ENCODE measurements at places on chromosomes 4 and X.

DNA sequence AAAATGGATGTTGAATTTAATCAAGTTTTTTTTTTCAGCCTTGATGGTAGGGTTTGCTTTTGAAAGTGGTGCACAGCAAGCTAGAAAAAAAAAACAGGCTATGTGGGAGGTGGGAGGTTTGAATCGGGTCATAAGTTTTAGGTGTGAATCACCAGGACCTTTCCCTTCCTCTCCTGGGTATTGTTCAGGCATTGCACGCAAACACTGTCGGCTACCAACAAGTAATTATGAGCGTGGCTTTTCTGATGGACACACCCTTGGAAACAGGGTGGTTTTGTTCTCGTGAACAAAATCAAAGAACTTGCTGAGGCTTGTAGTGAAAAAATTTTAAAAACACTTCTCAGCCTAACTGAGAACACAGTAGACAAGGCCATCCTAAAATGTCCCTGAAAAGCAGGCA, 18.1 kb downstream of the PIR start:
- no peak for DNase-seq

DNA sequence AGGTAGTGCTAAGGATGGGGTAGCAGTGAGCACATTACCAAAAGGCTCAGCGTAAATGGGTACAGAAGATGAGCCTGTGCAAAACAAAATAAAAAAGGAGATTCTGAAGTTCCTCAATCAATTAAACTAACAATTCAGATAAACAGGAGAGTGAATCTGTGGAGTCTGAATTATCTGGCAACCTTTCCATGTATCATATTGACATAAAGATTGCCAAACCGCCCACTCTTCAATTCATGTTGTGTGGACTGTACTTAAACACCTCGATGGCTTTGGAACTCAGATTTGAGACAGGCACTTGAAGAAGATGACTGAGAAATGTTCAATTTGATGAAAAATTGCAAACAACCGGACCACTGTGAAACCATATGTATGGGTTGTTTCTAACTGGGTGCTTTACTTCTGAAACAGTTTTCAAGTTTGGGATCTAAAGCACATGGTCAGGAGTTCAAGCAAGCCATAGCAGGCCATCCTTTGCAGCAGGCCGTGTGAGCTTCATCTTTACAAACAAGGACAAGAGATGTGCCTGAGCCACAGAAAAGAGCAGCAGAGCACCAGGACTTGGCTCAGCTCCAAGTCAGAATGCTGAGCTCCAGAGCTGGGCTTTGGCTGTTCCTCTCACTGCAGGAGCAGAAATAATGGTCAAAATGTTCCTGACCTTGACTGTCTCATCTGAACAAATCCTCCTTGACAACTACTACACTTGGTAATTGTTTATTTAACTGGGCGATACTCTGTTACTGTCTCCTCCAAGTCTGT, 108.1 kb downstream of the MGST2 start:
- no peak for DNase-seq

DNA sequence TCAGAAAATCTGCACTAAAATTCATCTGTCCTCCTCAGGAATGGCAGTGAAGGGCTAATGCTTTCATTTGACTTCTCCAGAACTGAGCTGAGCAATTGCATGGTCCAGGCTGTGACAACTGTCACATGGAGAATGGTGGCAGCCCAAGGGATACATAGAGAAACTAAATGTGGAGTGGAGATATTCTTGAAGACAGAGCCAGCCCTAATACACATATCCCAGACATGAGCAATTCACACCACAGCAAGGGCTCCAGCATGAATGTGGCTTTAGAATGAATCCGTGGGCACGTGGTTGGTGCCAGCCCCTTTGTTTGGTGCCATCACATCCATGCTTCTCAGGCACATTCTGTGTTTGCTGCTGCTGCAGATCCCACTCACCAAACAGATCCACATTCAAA, 121.6 kb upstream of the MXRA5 start:
- no peak for DNase-seq

- DNase-seq, result no peak
Observed at GRCh38 chr4:123109139-123109538, 186.7 kb upstream of the NUDT6 start.

DNA sequence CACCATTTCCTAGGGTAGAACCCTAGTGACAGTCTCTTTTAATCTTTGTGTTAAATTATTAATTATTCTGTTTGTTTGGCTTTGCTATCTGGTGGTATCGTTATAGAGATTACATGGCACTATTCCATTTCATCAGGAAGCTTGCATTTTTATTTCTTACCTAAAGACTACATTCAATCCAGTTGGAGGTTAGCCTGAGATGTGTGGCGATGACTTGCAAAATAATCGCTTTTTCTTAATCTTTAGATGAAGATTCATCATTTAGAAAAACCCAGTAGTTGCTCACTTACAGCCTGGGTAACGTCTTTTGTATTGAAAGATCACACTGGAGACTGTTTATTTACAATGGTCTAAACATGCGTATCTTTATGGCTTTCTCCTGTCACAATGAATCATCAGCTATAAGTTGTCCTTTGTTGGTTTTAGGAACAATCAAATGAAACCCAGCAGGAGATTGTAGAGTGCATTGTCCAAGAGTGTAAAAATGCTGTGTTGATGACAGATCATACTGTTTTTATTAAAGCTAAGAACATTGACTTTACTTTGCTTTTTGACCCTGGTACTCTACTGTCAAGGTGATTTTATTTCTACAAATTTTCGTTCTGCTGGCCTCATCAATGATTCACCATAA, 281.7 kb upstream of the PITX2 start:
- no peak for DNase-seq

DNA sequence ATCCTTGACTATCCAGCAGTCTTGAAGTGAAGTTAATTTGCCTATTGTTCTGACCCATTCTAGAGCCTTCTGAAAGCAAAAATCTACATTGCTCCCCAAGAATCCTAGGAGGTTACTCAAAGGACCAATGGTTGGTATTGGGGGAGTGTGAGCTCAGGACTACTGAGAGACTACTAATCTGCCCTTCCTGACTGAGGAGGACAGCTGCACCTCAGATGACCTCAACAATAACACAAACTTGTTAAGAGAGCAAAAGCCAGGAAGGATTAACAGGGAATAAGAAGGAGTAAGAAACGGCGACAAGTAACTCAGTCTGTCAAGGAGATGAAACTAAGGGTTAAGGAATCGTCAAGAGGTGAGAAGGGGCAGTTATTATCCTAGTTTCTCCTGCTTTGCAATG, 43.4 kb downstream of the IDS start:
- DNase-seq, result no peak

GRCh38 chr4:105600951-105601350, 48.5 kb downstream of the ARHGEF38 start:
- DNase-seq, result no peak

DNA sequence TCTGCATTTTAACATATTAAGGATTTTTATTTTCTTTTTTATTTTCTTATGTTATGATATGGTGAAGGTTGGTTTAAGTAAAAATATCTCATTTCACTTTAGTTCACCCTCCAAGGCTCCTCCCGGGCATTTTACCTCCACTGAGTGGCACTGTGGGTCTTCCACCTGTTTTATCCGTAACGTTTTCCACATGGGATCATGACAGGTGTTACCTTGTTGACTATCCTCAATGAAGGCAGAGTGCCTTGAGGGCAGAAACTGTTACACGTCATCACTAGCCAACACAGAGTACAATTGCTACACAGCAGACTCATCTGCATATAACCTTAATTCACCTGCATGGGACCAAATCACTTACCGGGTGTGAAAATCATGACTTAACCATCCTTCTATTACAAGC, 105.8 kb downstream of the GEMIN8 start:
- DNase-seq, result no peak

GRCh38 chr4:53704329-53704728, 113.0 kb upstream of the LNX1 start:
- DNase-seq, result no peak

DNA sequence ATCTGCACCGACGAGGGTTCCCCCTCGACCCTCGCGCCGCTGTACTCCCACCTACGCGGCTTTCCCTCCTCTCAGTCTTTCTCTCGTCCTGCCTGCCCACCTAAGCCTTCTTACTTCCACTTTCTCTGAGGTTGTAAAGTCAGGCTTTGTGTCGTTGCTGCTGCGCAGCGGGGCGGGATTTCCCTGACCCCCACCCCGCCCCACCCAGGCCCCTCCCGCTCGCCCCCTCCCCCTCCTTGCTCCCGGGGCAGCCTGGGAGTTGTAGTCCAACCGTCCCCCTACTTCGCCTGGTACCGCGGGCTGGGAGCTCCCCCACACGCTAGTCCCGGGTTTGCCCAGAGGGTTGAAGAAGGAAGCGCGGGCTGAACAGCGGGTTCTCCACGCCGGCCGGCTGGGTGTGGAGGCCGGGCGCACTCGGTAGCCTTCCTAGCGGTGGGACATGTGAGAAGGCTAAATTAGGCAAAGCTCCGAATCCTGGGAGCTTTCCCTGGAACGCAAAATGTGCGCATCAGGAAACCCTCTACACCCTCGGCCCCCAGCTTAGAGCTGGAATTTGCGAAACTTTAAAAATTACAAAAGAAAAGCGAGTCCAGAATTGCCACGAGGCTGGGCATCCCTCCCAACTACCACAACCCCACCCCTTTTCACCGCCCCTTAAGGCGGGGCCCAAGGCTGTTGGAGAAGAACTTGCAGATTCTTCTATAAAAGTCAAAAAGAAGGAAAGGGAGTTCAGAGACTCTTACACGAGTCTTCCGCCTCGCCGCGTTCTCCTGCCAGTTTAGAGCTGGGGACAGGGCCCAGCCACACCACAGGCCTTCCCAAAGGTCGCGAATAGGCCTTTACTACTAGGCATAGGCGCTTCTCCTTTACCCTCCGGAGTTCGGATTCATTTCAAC, at the start of gene ATP11C:
Gene ATP11C (minus strand): TSS at position 153 of the 896 bp plus-strand sequence. CDS start 1,011 bp downstream, outside the sequence.
- DNase-seq, result peak; percentile 55

DNA sequence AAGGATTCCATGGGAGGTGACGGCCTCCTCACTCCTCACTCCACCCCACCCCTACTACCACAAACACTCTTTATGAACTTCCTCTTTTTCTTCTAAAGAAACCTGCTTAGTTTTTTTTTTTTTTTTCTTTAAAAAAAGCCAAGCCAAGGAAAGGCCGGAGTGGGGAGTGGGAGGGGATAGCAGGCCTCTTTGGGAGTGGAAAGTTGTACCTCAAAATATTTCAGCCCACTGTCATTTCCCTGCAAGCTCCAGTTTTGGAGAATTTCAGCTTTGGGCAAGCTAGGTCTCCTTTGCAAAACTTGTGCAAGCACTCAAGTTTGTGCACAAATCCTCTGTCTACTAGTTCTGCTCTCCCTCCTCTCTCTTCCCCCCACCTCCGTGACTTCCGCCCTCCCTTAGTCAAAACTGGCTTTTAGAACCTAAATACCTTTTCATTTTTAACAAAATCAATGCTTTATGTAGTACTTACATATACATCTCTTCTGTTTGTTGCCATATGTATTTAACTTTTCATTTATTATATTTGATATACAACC, 512 bp upstream of the ANTXR2 start:
- DNase-seq, result no peak

GRCh38 chrX:125620715-125621587, 301.3 kb downstream of the TEX13C start:
- DNase-seq, result no peak

DNA sequence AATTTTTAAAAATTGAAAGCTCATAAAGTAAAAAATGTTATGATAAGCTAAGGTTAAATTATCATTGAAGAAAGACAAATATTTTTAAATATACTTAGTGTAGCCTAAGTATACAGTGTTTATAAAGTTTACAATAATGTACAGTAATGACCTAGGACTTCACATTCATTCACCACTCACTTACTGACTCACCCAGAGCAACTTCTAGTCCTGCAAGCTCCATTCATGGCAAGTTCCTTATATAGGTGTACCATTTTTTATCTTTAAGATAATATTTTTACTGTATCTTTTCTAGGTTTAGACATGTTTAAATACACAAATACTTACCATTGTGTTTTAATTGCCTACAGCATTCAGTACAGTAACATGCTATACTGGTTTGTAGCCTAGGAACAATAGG, 112.3 kb upstream of the RADX start:
- no peak for DNase-seq

DNA sequence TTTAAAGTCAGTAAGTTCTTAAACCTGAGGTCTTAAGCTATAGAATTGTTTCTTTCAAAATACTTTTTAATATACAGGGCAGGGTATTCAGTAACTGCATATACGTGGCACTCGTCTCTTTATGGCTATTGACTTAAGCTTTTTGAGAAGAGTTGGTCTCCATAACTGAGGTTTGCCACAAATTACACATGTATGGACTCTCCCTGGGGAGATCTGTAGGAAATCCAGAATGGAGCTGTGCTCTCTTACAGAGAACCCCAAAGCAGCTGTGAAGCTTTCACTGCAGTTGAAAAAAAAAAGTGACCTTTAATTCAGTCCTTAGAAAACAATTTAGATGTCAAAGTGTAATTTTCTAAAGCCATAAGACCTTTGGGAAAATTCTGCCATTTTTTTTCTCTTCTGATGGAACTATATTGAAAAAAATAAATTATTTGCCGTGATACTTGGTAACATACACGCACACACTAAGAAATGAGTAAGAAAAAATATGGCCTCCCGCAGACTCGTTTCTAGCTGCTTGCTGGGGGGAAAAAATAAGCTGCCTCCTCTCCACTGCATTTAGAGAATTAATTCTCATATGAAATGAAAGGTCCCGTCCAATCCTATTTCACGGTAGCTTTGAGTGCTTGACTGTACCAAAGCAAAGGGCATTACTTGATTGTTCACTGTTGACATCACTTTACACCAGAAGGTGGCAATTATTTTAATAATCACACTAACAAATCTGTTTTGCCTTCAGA, 159.4 kb upstream of the TENM3 start:
- DNase-seq, result no peak

GRCh38 chr4:58587856-58588255, 1477.7 kb upstream of the IGFBP7 start:
- no peak for DNase-seq

GRCh38 chr4:127055357-127055756, 577.4 kb upstream of the INTU start:
- no peak for DNase-seq

DNA sequence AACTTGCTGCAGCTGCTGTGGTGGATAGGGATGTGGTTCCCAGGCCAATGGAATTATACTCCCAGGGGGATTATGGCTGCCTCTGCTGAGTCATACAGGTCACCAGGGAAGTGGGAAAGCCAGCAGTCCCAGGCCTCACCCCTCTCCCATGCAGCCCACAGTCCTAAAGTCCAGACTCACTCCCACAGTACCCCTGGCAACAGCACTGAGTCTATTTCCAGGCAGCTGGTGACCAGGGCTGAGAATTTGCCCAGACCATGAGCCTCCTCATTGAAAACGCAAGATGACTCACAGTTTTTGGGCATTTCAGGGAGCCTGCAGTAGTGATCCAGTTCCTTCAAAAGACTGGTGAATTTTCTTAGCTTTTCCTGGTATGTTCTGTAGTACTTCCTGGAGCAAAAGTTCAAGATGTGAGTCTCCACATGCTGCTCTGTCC, 137.6 kb downstream of the NPNT start:
- no peak for DNase-seq

GRCh38 chrX:66399273-66399672, 235.2 kb downstream of the HEPH start:
- DNase-seq, result no peak

- no peak for DNase-seq
Observed at GRCh38 chr4:152206646-152207377, 329.1 kb downstream of the FBXW7 start.

DNA sequence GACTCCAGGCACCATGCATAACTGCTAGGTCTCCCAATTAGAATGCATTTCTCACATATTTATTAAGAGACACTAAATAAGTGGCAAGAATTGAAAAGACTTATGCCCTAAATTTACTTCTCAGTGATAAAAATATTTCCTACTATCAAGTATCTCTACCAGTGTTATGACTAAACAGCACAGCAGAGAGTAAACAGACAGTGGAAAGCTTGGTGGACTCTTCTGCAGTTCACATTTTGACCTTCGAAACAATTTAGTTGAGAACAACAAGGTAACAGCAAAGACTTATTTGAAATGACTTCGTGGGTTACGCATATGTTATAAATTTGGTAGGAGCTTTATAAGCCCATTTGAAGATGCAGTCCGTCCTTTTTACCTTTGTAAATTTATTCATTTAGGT, 16.3 kb upstream of the MAML3 start:
- no peak for DNase-seq
